Inflammatory macrophage treated with lipopolysaccharide for 4 hours (primary cell): ENCODE measurements at places on chromosomes 13 and 19.
A peak's percentile ranks its signal among the peaks of the same experiment; 100 is the strongest.

- no peak for DNase-seq
These were observed 1677.7 kb downstream of the OLFM4 start for GRCh38 chr13:54706336-54706735.

- DNase-seq = peak; percentile 24
These were observed 2.5 kb downstream of the PRTN3 start for GRCh38 chr19:843180-843835.

DNA sequence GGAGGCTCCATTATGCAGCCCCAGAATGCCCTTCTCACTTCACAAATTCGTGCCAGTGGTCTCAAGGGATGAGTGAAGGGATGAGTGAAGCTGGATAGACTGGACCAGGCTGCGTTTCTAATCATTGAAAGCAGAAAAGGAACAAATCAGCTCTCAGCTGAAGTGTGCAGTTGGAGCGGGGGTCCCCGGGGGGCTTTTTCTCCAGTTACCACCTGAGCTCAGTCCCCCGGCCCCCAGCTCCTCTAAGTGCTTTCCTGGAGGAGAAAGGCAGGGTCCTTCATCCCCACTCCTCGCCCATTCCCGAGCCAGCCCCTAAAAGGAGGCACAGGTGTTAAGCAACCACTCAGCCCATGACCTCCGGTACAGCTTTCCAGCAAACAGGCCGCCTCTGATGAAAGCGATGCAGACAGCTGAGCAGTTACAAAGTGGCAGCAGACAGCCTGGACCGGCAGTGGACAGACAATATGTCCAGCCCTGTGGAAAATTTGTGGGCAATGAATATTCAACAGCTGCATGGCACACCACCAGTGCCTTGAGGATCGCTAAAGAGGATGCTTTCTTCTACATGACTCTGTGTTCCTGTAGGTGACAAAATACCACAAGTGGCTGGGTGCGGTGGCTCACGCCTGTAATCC lies 110.7 kb upstream of the UBL3 start:
- no peak for DNase-seq

GRCh38 chr19:34226036-34226435 lies 28.3 kb upstream of the GARRE1 start:
- no peak for DNase-seq

GRCh38 chr13:99376924-99377323 lies 69.7 kb upstream of the GPR183 start:
- no peak for DNase-seq

- DNase-seq = peak; percentile 76
These were observed 117.2 kb downstream of the UBL3 start for GRCh38 chr13:29733147-29733611.

DNA sequence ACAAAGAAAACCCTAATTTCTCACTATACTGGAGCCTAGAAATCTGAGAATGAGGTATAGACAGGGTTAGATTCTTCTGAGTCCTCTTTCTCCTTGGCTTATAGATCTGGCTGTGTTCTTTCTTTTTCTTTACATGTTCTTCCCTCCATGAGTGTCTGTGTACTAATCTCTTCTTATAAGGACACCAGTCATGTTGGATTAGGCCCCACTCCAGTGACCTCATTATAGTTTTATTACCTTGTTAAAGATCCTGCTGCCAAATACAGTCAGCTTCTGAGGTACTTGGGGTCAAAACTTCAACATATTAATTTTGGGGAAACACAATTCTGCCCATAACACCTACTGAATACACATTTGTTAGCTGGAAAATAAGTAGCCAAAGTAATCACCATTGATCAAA lies 302.6 kb downstream of the PCDH9 start:
- DNase-seq = no peak

- DNase-seq = no peak
These were observed 340.2 kb downstream of the DIAPH3 start for GRCh38 chr13:59823486-59823885.

DNA sequence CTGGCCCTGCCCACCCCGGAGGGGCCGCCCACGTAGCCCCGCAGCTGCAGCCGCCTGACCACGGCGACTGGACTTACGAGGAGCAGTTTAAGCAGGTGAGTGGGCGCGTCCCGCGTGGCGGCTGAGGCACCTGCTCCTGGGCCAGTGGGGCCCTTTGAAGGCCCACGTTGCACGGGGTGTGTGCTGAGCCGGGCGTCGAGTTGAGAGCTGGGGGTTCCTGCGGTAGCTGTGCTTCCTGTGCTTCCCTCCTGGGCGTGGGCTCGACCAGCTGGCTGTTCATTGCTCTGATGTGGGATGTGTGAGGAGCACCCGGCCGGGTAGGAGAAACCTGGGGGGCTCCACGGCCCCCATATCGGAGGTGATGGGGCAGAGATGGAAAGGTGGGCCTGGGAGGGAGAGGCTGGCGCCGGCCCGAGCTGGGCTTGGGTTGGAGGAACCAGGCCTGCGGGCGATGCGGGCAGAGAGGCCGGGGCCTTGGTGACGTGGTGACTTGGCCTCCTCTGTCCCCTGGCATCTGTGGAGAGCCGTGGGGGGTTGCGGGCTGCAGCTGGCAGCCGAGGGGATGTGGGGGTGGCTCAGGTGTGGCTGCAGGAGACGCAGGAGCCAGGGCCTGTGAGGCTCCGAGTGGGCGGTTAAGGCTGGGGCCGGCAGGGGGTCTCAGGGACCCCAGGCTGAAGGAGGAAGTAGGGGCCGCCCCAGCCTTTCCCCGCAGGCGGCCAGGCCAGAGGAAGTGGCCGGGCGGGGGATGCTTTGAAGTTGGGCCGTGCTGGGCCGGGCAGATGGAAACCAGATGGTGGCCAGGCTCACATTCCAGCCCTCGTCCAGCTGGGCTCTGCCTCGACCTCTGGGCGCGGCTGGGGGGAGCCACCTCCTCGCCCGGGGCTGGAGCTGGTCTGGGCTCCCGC lies 7.1 kb downstream of the ARID3A start:
- peak; percentile 64 for DNase-seq

- DNase-seq = peak; percentile 82
These were observed 30.2 kb upstream of the EVI5L start for GRCh38 chr19:7799640-7800355.

DNA sequence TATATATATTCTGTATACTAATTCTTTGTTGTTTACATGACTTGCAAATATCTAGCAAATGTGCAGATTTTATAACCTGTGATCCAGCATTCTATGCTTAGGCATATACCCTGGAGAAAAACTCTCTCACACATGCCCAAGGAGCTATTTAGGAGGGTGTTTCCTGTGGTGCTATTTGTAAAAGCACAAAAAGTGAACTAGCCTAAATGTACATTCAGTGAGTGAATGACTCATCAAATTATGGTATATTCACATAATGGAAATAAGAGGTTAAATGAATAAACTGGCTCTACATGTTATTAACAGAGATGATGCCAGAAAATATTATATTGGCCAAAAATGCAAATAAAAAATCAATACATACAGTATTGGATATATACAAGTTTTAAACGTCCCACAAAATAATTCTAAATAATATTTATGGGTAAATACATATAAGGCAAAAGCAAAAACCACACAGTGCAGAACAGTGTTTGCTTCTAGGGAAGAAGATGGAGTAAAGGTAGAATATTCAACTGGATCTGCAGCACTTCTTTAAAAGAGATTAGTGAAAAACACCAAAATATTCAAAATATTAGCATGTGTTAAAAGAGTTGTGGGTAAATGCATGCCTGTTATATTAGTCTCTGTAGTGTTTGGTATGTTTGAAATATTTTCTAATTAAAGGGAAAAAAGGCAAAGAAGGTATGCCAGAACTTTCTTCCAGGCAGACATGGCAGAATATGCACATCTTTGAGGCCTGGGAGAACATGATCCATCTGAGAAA lies 344.7 kb downstream of the KLF5 start:
- DNase-seq = no peak

GRCh38 chr13:42176294-42176693 lies 95.7 kb upstream of the AKAP11 start:
- DNase-seq = no peak

DNA sequence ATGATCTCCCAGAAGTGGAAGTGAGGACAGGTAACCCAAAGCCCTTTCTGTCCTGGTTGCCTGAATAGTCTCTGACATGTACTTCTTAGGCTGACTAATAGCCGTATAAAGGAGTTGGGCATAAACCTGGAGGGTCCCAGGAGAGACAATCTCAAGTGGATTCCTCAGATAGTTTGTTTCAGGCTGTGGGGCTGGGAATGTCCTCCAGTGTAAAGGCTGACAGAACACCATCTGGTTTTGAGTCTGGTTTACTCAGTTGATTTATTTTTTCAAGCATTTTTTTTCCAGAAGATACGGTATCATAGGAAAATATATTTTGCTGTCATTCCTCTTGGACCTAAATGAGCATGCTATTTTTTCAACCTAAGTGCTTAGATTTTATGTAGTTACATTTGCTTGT lies 15.2 kb downstream of the HTR2A start:
- DNase-seq = no peak

DNA sequence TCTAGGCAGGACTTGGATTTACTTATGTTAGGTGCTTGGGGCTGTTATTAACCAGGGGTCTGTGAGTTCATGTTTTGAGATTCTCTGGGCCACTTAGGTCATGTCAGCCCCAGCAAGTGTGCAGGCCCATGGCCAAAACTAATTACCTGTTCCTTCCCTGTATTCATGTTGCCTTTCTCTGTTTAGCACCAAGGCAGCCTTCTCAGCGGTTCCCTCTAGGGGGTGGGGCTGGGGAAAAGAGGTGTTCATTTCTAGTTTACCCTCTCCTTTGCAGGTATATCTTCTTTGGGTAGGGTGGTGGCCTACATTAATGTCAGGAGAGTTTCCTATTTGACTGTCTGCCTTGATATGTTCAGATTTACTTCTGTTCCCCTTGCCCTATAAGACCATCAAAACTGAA lies 61.7 kb downstream of the PDS5B start:
- no peak for DNase-seq

DNA sequence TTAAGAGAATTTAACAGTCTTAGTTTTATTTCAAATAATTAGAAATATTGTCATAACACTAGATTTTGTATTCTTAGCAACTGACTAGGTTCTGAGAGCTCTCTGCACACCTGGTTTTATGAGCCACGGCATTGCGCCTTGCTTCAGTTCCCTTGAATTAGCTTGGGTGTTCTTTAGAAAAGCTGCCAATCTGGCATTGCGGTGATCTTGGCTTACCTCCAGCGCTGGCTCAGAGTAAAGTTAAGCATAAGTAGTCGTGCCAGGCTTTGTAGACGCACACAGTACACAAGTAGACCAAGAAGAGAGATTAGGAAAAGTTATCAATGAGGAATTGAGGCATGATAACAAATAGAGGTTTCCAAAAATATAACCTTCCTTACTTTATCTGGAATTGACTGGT lies 45.7 kb downstream of the TPP2 start:
- DNase-seq = no peak

- peak; percentile 76 for DNase-seq
These were observed 10.5 kb upstream of the KLK4 start for GRCh38 chr19:50921426-50922316.

DNA sequence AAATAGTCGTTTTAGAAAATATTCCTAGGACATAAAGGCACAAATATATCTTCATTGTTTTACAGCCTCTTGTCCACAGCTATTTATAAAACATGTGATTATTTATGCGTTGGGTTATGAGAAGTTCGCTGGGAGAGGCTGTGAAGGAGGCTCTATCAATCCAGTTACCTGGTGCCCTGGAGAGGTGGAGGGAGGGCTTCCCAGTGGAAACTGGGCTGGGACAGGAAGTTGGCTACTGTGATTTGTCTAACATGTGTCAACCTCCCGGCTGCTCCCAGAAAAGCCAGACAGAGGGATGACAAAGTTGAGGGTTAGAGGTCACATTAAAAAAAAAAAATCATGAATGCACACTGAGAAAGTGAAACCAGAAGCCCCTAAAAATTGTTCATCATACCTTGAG lies 346.5 kb downstream of the ZNF536 start:
- DNase-seq = no peak

GRCh38 chr19:38695832-38696728 lies 48.2 kb downstream of the CAPN12 start:
- DNase-seq = no peak

DNA sequence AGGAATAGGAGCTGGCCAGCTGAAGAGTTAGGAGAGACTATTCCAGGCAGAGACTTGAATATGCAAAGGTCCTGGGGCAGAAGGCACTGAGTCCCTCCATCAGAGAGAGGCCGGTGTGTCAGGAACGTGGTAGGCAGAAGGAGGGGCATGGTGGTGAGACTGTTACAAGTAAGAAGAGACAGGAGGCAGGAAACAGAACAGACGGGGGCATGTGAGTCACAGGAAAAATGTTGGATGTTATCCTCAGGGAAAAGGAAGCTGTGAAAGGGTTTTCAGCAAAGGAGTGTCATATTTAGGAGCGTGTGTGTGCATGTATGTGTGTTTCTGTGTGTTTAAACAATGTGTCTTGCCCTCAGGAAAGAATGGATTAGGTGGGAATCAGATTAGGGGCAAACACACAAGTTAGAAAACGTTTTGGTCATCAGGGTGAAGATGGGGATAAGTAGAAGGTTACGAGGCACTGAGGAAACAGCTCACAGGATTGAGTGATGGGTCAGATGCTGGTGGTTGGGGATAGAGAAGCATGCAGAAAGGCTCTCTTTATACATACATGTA lies 1.1 kb downstream of the EDDM13 start:
- no peak for DNase-seq

DNA sequence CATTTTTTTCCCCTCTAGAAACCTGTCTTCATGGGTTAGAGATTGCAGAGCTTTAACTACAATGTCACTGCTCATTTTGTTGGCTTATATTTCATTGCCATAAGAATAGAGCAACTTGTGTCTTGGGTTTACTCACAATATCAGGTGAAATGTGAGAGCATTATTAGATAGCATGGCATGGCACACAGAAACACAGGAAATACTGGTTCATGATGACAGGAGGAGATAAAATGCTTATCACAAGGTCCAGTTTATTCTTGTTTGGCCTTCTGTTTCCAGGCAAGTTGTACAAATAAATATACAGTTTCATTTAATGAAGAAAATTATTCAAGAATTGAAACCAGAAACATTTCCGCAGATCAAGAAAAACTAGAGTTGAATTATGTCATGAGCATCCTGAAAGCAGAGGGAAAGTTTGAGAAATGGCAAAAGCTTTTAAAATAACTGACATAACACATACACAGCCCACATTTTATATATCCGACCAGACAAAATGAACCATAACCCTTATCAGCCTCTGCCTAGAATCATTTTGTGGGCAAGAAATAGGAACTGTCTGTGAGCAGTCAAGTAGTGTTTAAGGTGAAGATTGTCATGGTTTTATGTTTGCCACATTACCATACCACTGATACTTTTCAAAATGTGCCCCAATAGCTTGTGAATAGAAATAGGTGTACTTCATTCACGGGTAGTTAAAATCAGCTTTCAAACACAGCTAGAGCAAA lies 297.9 kb upstream of the ARGLU1 start:
- DNase-seq = no peak

- peak; percentile 27 for DNase-seq
These were observed 43.2 kb downstream of the CCNA1 start for GRCh38 chr13:36475468-36475867.

DNA sequence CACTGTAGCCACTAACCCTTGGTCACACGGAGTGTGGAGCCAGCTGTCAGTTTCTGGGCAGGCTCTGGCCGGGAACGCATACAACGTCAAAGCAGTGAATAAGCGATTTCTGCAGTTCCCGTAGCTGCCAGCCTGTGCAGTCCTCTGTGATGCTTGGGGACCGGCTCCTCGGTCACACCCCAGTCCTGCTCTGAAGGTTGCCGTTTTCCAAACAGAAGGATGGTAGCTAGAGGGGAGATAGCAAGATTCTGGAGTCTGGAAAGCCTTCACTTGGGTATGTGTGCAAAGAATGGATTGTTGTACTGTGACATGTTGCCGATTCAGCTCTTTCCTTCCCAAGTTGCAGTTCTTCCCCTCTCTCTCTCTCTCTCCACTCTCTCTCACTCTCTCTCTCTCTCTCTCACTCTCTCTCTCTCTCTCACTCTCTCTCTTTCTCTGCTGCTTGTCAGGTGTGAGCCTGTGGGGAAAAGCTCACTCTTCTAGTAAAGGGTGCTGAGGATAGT lies 38.7 kb upstream of the C1QTNF9 start:
- peak; percentile 94 for DNase-seq
